ENCODE measurements at places on chromosomes 5 and 9.

DNA sequence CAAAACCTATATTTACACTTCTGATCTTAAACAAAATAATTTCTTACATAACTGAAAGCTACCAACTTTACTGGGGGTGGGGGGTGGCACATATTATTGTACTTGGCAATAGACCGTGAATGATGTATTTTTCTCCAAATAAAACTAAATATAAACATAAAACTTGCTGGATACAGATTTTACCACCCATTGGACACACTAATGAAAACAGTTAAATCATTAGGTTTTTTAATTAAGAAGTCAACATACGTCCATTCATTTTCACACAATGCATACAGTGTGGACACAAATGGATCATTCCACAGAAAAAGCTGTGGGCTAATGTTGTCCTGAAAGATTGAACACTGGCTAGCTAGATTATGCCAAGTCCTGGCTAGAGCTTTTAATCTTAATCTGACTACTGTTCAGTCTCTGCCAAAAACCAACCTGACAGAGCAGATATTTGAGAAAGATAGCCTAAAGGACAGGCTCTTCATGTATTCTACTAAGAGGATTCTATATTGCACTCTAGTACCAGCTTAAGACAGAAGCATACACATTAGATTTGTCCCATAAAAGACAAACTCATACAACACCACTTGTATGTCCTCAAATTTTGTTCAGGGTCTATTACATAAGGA, 118.1 kb downstream of the SIL1 start:
- no peak for DNase-seq

GRCh38 chr9:105376893-105377292, 70.9 kb upstream of the FSD1L start:
- no peak for DNase-seq

DNA sequence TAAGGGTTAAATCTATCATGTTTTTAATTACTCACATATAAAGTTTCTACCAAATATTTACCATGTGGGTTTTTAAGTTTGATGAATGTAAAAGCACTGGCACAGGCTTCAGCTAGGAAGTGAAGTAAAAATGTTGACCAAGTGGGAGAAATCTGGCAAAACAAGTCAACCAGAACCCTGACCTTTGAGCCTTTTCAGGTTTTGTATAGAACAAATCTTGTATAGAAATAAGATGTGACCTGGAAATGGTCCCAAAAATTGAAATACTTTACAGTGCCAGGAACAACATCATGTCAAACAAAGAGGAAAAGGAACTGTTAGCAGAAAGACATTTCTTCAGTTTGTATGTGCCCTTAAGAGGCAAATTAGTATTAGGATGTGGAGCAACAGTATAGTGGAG, 137.6 kb downstream of the CCDC192 start:
- DNase-seq = no peak

DNA sequence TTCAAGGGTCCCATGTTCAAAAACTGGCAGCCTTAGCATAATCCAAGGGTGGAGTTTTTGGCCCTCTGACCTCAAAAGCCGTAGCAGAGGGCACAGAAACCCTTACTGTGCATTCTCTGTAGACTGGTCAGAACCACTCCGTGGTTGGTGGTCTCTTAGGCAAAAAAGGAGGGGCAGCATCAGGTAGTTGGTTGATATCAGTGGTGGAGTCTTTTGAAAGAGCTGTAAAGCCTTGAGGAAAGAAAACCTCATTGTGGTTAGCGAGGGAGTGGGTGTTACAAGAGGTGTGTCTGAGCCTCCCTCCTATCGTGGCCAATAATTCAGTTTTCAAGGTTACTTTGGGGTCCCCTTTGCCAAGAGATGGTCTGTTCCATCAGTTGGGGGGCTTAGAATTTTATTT, 40.9 kb downstream of the ARHGEF28 start:
- no peak for DNase-seq

DNA sequence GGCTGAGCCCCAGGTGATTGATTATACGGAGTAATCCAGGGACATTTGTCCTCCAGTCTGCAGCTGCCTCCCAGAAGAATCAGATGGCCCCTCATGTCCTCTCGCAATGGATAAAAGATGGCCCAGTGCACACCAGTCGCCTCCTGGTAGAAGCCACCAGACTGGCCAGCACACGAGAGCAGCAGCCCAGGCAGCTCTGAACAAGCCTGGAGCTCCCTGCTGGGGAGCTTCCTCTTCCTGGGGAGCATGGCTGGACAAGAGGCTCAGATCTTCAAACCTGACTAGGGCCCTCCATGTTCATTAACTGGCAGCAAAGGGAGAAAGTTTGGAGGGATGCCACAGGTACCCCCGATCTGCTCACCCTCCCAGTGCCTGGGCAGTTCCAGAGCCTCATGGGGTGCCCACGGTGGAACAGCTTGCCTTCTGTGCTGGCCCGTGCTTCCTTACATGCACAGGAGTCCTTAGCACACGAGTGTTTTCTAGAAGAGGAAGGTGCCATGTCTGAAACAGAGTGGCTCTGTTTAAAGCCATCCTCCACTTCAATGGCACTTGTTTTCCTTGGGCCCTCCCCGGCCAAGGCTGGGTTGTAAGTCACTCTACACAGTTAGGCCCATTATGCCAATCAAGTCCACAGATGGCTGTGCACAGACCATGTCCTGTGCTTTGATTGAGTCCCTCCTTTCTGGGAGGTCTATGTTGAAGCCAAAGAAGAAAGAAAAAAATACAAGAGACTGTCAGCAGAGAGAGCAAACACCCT, 75.6 kb downstream of the PRRT1B start:
- DNase-seq = no peak

DNA sequence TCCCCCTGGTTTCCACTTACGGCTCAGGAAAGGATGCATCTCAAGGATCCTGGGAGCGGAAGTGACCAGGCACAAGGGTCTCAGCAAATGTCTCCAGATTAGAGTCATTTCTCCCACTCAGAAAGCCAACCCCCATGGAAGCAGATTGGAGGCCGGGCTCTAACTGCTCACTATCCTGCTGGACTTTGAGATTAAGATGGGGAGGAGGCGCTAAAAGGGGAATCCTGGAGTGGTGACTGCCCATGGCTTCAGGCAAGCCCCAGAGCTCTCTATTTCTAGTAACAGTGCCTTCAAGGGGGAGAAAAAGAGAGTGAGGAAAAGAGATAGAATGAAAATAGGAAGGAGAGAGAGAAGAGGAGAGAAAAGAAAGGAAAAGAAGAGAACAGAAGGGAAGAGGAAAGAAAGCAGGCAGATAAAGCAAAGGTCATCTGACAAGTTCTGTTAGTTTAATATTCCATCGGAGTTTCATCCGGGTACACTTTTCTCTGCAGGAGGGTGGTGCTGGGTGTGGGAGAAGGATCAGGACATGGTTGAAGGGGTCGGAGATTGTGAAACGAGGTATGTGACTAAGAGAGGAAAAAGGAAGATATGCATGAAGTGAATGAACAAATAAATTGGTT, at the start of gene AGXT2:
AGXT2 (minus strand) TSS at position 165 of the 620 bp plus-strand sequence; CDS start at position 108, 57 bp downstream.
- no peak for DNase-seq

- DNase-seq = no peak
Measured at GRCh38 chr5:115531380-115531779, 13.2 kb downstream of the FEM1C start.

DNA sequence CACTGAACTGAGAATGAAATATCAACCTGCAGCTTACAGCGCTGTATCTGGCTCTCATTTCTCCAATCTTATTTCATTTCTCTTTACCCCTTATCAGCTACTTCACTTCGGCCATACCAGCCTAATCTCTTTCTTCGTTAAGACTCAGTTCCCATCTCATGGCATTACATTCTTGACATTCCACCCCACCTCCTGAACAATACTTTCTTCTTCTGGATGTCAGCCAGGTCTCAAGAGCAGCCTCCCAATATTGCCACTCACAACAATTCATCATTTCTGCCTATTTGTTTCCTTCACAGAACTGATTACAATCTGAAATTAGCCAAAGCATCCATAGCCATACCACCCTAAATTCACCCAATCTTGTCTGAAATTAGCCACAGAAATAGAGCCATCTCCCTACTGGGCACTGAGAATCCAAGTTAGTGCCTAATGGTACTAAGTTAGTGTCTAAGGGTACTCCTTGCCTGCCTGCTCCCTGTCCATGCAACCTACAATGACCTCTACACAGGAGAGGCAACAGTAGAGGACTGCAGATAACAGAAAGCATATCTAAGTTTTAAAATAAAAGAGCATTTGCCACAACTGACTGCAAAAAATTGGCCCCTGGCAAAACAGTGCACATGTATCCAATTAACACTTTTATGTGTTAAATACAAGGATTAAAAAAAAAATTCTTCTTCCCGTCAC, 35.2 kb downstream of the SETX start:
- no peak for DNase-seq

DNA sequence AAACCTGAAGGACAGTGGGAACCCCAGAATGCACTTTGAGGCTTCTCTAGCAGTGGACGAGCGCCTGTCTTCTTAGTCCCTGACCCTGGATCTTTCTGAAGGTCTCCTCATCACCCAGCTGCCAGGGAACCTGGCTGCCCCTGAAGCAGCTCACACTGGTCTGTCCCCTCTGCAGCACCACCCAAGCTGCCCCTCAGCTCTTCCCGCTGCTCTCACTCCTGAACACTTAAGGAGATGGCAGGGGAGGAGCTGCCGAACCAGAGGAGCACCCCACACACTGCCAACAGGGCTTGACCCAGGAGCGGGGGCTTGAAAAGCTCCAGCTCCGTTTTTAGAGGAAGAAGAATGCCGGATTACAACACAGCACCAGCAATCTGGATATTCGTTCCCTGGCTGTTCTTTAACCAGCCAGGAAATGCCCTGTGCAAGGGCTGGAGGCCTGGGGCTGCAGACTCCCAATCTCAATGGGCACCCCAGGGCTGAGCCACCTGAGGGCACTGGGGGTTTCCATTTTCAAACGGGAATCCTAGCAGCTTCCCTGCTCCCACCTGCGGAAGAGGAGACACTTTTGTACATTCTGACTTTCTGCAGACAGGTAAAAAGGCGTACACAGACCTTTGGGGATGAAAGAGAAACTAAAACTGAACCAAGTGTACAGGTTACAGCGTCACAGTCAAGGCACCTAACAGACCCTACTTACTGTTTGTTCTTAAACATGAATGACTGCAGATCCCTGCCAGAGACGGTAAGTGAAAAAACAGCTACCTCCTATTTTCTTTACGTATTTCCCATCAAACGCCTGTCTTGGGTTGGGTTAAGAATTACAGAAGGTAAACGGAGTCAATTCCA, 36.3 kb downstream of the GOLM1 start:
- DNase-seq = no peak

DNA sequence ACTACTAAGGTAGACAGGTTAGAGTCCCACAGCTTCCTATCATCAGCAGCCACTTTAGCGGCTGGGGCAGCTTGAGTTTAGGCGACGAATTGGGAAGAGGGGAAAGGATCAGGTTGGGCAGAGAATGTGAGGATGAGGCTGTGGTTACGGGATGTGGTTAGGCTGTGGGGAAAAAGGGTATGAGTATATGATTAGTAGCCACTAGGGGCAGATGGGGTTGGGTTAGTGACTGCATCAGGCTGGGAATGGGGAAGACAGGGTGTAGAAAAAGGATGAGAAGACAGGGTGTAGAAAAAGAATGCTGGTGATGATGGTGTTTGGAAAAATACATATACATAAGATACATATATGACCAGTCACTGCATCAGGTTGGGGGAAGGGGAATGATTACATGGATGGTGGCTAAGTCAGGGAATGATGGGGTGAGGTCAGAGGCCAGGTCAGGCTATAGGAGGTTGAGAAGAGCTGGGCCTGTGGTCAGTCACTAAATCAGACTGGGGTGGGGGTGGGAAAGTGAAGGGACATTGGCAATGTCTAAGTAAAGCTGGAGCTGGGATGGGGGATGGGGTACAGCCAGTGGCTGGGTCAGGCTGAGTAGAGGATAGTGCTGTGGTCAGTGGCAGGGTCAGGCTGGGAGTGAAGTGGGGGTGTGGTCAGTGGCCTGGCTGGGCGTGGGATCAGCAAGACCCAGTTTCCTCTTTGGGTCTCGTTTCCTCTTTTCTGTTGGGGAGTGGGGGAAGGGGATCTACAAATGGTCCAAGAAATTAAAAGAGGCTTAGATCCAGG, 2.1 kb downstream of the TLN1 start:
- peak; percentile 44 for DNase-seq

- DNase-seq = no peak
Measured at GRCh38 chr9:71136696-71137095, 15.3 kb upstream of the TRPM3 start.

- DNase-seq = no peak
Measured at GRCh38 chr5:133159543-133159942, 107.7 kb downstream of the HSPA4 start.

GRCh38 chr5:77852514-77853352, 76.6 kb upstream of the TBCA start:
- peak; percentile 13 for DNase-seq

GRCh38 chr9:73239570-73240265, 88.1 kb downstream of the ANXA1 start:
- DNase-seq = no peak

DNA sequence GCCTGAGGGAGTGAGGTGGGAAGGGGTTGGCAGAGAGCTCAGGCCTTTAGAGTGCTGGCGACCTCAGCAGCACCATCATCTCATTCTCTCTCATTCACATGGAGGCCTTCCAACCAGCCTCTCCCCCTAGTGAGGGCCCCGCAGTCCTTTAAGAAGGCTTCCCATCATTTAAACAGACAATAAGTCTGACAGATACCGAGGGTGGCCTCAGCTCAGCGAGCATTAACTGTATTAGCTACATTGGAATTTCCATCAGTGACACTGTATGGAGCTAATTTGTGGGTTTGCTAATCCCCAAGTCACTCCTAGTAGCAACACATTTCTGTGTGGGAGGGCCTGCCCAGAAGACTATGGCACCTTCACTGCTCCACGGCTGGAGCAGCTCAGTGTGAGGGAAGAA, 75.8 kb downstream of the INSYN2B start:
- DNase-seq = no peak

DNA sequence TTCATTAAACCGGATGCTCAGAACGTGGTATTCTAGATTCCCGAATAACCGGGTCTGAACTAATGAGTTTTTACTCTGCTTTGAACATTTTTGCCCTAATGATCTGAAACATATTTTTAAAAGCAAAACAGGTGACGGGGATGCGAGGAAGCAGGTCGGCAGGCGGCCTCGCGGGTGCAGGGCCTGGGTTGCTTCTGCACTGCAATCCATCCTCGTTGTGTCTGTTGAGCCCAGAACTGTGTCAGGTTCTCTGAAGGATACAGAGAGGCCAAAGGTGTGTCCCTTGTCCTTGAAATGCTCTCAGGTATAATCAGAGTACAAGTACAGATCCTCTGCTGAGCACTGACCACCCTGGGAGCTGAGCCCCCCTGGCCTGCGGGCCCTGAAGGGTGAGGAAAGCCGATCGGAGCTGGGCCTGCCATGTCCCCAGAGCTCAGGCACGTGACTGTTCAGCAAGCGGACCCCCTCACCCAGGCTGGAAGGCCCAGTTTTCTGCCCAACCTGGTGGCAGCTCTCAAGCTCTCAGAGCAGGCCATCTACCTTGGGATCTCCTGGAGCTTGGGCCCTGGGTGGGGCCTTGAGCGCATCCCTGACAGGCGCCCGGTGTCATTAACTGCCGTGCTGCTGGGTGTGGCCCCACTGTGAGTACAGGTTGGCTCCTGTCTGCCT, 151.8 kb downstream of the OLFM1 start:
- no peak for DNase-seq

DNA sequence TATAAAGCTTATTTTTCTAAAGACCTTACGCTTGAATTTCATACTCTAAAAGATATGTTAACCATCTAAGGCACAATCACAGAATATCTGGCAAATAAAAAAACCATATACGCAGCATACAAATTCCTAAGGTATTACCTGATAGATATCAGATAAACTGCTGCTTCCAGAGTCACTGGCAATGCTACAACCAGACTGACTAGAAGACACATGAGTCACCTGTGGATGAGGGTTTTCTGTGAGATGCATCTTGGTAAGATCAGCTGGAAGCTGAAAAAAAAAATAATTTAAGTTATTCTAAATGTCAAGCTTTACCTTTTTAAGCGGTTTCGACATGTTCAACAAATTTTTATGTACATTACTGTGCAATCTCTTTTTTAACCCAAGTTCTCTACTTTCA, 113.8 kb downstream of the RAPGEF6 start:
- DNase-seq = no peak

All from CD4-positive, alpha-beta T cell treated with Interleukin-15 for 4 hours (primary cell).